ENCODE measurements at places on chromosomes 7 and 10. TPM values are rescaled to one million over a fixed set of nuclear protein-coding genes. Genes with fewer than 3 reads are reported as not detected.

DNA sequence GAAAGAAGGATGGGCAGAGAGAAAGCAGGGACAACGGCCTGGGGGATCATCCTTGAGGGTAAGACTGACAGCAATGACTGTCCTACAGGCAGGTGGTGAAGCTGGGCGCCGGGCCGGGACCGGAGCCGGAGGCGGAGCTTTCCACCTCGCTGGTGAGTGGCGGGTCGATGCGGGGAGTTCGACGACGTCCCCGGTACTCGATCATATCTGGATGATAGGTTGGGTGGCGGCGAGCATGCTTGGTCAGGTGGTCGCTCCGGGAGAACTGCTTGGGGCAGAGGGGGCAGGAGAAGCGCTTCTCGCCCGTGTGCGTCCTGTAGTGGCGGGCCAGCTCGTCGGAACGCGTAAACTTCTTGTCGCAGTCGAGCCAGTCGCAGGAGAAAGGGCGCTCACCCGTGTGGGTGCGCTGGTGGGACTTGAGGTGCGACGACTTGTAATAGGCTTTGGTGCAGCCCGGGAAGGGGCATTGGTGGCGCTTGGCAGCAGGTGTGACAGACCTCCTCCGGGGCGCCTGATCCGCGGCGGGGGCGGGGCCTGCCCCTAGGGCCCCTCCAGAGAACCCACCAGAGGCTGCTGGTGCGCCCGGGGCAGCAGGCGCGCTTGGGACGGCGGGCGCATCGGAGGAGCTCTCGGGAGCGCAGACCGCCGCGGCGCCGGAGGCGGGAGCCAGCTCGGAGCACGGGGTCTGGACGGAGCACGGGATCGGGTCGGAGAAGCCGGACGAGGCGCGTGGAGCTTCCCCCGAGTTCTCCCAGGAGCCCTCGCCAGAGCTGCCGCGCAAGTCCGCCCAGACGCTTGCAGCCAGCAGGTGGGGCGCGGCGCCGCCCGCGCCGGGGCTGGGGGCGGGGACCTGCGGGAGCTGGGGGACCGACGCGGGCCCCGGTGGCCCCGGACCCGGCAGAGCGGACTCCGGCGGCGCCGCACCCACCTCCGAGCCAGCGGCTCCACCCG, 752 bp downstream of the KLF14 start:
- DNase-seq = no peak

GRCh38 chr7:150404805-150405583, 25.9 kb downstream of the ZNF775 start:
- DNase-seq = peak; percentile 96

DNA sequence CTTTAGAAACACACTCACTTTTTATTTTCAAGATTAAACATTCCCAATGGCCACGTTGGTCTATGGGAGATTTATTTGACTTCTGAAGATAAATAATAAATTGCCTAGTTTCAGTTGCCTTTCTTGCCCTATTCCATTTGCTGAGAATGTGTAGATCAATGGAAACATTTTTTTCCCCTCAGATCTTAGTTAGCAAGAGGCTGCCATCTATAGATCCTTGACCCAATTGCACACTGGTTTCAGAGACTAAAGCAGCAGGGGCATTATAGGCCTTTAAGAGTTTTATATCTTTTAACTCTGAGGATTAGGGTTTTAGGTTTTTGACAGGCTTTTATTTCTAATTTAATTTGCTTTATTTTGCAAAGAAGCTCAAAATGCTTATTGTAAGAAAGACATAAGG, 163.2 kb upstream of the GPR26 start:
- no peak for DNase-seq

DNA sequence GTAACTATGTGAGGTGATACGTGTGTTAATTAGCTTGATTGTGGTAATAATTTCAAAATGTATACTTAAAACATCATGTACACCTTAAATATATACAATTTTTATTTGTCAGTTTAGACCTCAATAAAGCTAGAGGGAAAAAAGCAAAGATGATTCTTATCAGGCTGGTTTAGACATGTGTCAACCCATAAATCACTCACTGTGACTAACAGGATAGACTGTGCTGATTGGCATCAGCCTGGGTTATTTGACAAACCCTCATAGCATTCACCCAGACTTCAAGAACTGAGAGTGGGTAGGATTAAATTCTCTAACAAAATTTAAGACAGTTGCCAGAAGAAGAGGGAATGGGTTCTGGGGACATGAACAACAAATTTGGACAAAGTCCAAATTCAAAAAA, 73.8 kb upstream of the TMEM140 start:
- no peak for DNase-seq

DNA sequence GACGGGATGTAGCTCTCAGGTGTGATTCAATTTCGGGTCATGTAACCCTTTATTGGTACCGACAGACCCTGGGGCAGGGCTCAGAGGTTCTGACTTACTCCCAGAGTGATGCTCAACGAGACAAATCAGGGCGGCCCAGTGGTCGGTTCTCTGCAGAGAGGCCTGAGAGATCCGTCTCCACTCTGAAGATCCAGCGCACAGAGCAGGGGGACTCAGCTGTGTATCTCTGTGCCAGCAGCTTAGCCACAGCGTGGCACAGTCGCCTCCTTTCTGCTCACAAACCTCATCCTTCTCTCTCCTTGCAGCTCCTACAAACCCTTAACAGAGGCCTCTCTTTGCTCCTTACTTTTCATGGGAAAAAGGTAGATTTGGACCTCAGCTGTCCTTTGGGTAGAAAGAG, 197.5 kb upstream of the PRSS58 start:
- DNase-seq = no peak

GRCh38 chr10:35388197-35388596, 51.9 kb downstream of the CCNY start:
- DNase-seq = no peak

DNA sequence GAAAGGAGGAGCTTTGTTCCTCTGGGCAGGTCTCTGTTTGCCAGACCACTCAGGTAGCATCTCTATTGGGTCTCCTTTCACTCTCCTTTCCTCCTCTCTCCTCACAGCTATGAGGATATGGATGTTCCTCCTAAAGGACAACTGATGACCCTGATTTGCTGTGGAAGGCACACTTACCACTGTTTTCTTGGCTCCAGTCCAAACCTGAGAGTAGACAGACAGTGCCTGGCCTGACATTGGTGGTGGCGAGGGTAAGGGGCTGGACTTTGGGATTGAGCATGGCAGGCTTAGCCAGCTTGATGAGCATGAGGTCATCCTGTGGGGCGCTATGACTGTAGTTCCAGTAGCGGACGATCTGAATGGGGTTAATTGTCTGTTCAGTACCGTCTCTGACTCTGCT, 3.6 kb downstream of the PRSS37 start:
- no peak for DNase-seq

The CALCR gene
- 0.27 TPM for total RNA-seq

The LRIT1 gene
- not detected for total RNA-seq

The SEC31B gene
- total RNA-seq = 16.9 TPM

The DNAH11 gene
- 3.3 TPM for total RNA-seq

All from aorta (tissue), 5 donors.